ENCODE measurements at places on chromosomes 1 and 21.

- DNase-seq: no peak
Measured at GRCh38 chr1:30404341-30404740, 319.0 kb downstream of the MATN1 start.

- no peak for DNase-seq
Measured at GRCh38 chr1:30409476-30410152, 313.8 kb downstream of the MATN1 start.

GRCh38 chr1:61130338-61131000 lies 48.1 kb downstream of the NFIA start:
- no peak for DNase-seq

DNA sequence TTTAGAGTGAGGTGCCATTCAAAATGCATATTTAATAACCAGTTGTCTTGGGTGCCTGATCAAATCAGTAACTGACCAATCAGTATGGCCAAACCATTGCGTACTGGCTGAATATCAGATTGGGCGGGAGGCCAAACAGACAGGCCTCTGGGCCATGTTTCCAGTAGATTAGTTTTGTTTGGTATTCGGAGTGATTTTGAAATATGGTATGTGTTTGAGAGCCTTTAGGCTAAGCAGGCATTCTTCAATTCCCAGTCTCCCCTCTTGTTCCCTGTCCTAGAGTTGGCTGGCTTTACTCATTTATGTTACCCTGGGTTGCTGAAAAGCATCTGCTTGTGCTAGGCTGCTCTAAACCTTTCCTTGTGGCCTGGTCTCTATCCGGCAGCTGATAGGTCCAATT lies 80.1 kb downstream of the BACH1 start:
- no peak for DNase-seq

GRCh38 chr1:158285756-158286241 lies 3.9 kb upstream of the CD1C start:
- DNase-seq: no peak

Data from HFF-Myc (cell line).